Thoracic aorta (tissue), 2 donors: ENCODE measurements at places on chromosomes 4 and X. TPM values are rescaled to one million over a fixed set of nuclear protein-coding genes. Genes with fewer than 3 reads are reported as not detected.

The DOK7 gene
- 36.7 TPM for total RNA-seq

- no peak overlapping the region for H3K4me3 ChIP-seq
- H3K27me3 ChIP-seq: no peaks in the 10 kb centered on the region
- H3K4me1 ChIP-seq: no peaks in the 10 kb centered on the region
These were observed 16.5 kb downstream of the KLHL13 start for GRCh38 chrX:118100091-118100490.

- no peaks in the 10 kb centered on the region for H3K36me3 ChIP-seq
- H3K4me1 ChIP-seq: peaks cover 31% of the 10 kb centered on the region
- H3K4me3 ChIP-seq: no peak overlapping the region
- H3K27ac ChIP-seq: no peak overlapping the region
These were observed 39.9 kb downstream of the MTTP start for GRCh38 chr4:99614491-99614890.

DNA sequence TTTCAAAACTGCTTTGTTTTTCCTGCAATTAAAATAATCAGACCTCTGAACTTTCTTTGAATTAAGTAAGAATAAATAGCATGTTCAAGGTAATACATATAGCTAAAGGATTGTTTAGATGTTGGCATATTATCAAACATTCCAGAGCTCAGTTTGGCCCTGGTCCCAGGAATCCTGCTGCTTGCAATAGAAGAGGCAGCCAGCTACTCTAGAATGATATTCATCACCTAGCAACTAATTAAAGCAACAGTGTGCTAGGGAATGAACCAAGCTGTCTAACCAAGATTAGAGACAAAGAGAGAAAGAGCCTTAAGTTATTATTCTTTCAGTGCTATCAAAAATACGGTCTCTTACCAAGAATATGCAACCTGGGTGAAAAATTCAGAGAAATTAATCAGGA, 460.9 kb downstream of the GABRG1 start:
- no peaks in the 10 kb centered on the region for H3K4me1 ChIP-seq
- H3K27me3 ChIP-seq: no peaks in the 10 kb centered on the region
- no peaks in the 10 kb centered on the region for H3K36me3 ChIP-seq
- H3K27ac ChIP-seq: no peak overlapping the region
- H3K4me3 ChIP-seq: no peak overlapping the region

- no peaks in the 10 kb centered on the region for H3K27me3 ChIP-seq
- no peaks in the 10 kb centered on the region for H3K36me3 ChIP-seq
- no peak for DNase-seq
- H3K4me1 ChIP-seq: no peaks in the 10 kb centered on the region
- H3K27ac ChIP-seq: no peak overlapping the region
- H3K4me3 ChIP-seq: no peak overlapping the region
These were observed 107.0 kb downstream of the CPZ start for GRCh38 chr4:8699479-8700145.

GRCh38 chrX:30580641-30581040, 3.1 kb upstream of the TASL start:
- no peak overlapping the region for H3K27ac ChIP-seq
- H3K4me3 ChIP-seq: no peak overlapping the region
- DNase-seq: no peak
- no peaks in the 10 kb centered on the region for H3K4me1 ChIP-seq
- H3K36me3 ChIP-seq: no peaks in the 10 kb centered on the region
- H3K27me3 ChIP-seq: no peaks in the 10 kb centered on the region

GRCh38 chr4:139692309-139693012, 26.8 kb downstream of the MGST2 start:
- H3K4me3 ChIP-seq: no peak overlapping the region
- peaks cover 6% of the 10 kb centered on the region for H3K36me3 ChIP-seq
- no peak for DNase-seq
- no peak overlapping the region for H3K27ac ChIP-seq

GRCh38 chrX:47146936-47147859, 2.2 kb downstream of the RBM10 start:
- no peaks in the 10 kb centered on the region for H3K36me3 ChIP-seq
- H3K27ac ChIP-seq: peak overlapping the region; percentile 96

DNA sequence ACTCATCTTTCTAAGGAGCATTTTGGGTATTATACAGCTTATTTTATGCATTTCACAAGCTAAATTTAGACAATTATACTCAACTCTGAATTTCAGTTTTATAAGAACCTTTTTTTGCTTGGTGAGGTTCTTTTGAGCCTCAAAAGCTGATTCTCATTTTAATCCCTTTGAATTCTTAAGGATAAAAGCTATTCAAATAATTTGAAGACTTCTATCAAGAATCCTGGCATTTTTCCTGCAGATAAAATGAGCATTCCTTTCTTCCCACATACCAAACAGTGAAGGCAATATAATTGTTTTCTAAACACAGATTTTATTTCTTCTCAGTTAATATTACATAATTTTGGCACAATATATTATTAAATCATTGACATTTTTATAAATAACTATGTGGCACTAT, 118.4 kb upstream of the GPM6A start:
- no peak overlapping the region for H3K4me3 ChIP-seq
- no peaks in the 10 kb centered on the region for H3K27me3 ChIP-seq
- no peaks in the 10 kb centered on the region for H3K4me1 ChIP-seq
- H3K27ac ChIP-seq: no peak overlapping the region
- H3K36me3 ChIP-seq: no peaks in the 10 kb centered on the region

The RNF128 gene
- total RNA-seq: not detected

DNA sequence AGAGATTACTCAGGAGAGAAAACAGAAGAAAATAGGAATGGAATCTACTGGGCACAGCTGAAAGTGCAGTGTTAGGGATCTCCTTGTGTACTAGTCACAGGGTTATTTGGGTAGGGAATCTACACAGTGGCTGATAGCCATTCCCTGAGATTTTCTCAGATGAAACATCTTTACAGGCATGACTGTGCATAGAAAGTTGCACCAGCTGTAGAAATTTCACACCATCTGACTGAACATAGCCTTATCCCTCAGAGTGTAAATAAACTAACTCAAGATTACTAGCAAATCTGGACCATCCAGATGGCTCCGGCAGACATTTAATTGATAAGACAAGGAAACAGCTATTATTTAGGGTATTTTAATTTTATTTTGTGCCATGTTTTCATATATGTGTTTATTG, 2053.5 kb upstream of the TENM3 start:
- no peaks in the 10 kb centered on the region for H3K4me1 ChIP-seq
- H3K36me3 ChIP-seq: no peaks in the 10 kb centered on the region
- H3K27ac ChIP-seq: no peak overlapping the region

DNA sequence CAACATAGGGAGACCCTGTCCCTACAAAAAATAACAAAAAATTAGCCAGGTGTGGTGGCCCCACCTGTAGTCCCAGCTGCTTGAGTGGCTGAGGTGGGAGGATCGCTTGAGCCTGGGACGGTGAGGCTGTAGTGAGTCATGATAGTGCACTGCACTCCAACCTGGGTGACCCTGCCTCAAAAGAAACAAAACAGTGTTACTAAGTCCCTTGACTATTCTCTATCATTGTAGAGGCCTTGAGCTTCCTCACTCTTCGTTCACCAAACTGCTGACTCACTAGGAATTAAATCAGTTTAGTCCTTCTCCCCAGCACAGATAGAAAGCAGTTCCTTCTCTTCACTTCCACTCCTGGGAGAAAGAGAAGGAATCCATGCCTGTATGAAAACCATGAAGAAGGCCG, 14.5 kb downstream of the CDS1 start:
- no peaks in the 10 kb centered on the region for H3K4me1 ChIP-seq
- H3K27ac ChIP-seq: no peak overlapping the region
- no peaks in the 10 kb centered on the region for H3K36me3 ChIP-seq
- H3K27me3 ChIP-seq: no peaks in the 10 kb centered on the region
- no peak overlapping the region for H3K4me3 ChIP-seq

DNA sequence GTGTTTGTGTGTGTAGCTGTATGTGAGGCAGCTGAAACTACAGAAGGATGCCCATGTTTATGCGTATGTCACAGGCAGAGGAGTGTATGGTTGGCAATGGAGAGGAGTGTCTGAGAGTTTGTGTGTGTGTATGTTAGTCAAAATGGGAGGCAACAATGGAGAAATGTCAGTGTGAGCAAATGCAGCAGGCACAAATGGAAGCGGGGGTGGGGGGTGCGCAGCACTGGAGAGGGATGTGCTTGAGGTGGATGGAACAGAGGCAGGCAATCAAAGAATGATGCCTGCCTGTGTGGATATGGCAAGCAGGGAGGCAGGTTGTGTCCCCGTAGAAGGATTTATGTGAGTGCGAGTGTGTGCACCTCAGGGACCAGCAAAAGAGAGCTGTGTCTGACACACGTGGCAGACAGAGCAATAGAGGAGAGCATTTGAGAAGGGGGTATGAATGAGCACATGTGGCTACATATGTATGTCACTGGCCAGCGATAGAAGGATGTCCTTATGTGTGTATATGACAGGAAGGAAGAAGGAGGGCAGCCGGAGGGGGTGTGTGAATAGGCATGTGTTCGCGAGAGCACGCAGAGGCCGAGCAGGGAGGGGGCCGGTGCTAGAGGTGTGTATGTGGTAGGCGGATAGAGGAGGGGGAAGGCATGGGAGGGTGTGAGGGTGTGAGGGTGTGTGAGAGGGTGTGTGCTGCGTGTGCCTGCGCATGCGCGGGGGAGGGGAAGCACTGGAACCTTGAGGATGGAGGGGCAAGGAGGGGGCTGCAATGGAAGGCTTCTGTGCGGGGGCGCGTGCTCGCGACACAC, 1.1 kb downstream of the PJA1 start:
- no peaks in the 10 kb centered on the region for H3K27me3 ChIP-seq
- no peaks in the 10 kb centered on the region for H3K4me1 ChIP-seq

- peak overlapping the region; percentile 63 for H3K27ac ChIP-seq
- no peak for DNase-seq
- H3K27me3 ChIP-seq: no peaks in the 10 kb centered on the region
- peak overlapping the region; percentile 37 for H3K4me3 ChIP-seq
These were observed 535.5 kb downstream of the MID1IP1 start for GRCh38 chrX:39336671-39337311.

GRCh38 chr4:167222099-167222498, 12.2 kb downstream of the SPOCK3 start:
- H3K27ac ChIP-seq: no peak overlapping the region
- no peaks in the 10 kb centered on the region for H3K4me1 ChIP-seq
- no peaks in the 10 kb centered on the region for H3K36me3 ChIP-seq
- H3K27me3 ChIP-seq: no peaks in the 10 kb centered on the region

- H3K4me3 ChIP-seq: peak overlapping the region; percentile 79
- no peaks in the 10 kb centered on the region for H3K27me3 ChIP-seq
- H3K4me1 ChIP-seq: peaks cover 8% of the 10 kb centered on the region
- peak overlapping the region; percentile 71 for H3K27ac ChIP-seq
- DNase-seq: no peak
These were observed 1.0 kb upstream of the ACSL1 start for GRCh38 chr4:184826691-184827270.
